ENCODE measurements at places on chromosomes 6 and 20. TPM values are rescaled to one million over a fixed set of nuclear protein-coding genes. Genes with fewer than 3 reads are reported as not detected.

DNA sequence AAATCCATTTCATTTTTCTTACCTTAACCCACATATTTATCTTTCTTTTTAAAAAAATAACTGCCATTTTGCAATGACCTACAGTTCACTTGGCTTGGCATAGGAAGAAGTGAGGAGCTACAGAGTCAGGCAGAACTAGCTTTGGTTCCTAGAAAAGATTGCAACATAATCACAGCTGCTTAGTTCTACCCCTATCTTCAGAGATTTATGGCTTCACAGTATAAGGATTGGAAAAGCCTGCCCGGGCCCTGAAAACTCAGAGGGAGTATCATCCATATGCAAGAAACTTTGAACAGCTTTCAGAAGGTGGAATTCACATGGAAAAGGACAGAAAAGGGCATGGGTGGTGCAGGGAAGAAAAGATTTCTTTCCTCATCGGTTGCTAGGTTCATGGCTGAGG, 774.3 kb upstream of the CHD6 start:
- no peak for DNase-seq

DNA sequence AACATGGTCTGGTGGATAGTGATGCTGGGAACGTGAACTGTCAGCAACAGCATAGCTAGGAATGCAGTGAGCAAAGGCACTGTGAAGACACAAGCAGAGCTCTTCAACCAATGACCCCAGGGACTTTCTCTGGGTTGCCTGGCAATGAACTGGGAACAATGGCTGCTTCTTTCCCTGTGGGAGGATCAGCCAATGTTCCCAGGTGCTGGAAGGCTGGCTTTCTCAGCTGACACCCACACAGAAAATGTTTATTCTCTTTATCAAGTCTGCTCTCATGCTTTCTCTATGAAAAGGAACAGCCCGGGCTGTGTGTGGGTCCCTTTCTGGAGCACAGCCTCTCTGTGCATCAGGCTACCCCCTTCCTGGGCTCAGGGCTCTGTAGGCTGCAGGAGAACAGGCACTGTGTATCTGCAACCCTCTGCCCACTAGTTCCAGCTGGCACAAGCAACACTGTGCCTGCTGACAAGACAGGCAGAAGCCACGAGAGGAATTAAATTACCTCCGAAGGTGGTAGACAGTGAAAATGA, 54.2 kb downstream of the HFE start:
- no peak for DNase-seq

GRCh38 chr20:58853976-58854637, 1.6 kb downstream of the GNAS start:
- no peak for DNase-seq

GRCh38 chr6:168071620-168072019, 7.4 kb downstream of the FRMD1 start:
- DNase-seq, result no peak

DNA sequence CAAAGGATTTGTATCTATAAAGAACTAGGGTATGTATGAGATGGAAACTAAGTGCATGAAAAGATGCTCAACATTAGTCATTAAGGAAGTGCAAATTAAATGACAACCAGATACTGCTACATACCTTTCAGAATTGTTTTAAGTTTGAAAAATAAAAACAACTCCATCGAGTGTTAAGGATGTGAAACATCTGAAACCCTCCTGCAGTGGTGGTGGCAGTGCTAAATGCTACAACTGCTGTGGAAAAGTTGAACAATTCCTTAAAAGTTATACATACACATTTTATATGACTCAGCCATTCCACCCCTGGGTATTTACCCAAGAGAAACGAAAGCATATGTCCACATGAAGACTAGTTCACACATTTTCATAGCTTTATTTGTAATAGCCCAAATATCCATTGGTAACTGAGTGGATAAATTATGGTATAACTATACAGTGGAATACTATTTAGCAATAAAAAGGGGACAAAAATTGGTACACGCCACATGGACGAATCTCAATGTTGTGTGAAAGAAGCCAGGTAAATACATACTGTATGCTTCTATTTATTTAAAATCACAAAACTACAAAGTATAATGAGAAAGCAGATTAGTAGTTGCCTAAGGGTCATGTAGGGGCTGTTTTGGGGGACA, 10.6 kb downstream of the ARMH2 start:
- no peak for DNase-seq

- DNase-seq, result no peak
Measured at GRCh38 chr6:11208267-11208666, 24.2 kb downstream of the NEDD9 start.

GRCh38 chr6:44117397-44118128, 9.7 kb downstream of the MRPL14 start:
- DNase-seq, result no peak

GRCh38 chr20:21557241-21558020, 43.6 kb upstream of the NKX2-2 start:
- no peak for DNase-seq

- DNase-seq, result no peak
Measured at GRCh38 chr6:121393731-121394505, 41.5 kb upstream of the GJA1 start.

DNA sequence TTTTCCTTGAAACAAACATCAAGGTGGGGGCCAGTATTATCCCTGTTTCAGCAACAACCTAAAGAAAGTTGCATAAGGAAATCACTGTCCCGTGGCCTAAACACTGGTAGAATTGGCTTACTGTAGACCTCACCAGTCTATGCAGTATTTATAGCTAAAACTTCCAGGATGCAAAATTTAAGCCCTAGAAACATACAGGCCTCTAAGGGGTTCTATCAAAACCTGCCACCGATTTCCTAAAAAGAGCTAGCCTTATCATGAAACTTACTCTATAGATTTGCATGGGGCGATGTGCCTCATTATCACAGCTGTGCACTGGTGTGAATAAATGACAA, 84.3 kb upstream of the FOXQ1 start:
- no peak for DNase-seq

DNA sequence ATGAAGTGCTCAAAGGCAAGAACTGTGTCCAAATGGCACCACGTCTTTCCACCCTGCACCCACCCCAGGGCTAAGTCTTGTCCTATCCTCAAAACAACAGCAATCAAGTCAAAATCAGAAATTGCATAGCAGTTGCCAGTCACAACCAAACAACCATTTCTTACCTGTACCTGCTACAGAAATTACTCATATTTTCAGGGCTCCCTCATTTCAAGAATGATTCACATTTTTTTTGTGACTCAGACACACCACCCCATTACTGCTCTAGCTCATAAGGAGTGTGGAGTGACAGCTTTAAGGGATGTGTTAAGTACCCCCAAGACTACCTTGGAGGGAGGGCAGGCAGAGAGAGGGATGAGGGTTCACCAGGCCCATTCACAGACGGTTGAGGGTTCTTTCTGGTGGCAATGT, 111.7 kb downstream of the TRERF1 start:
- DNase-seq, result no peak

- DNase-seq, result no peak
Measured at GRCh38 chr20:60095456-60095855, 137.2 kb downstream of the CDH26 start.

CASS4 gene
- total RNA-seq, result 0.09 TPM

- DNase-seq, result no peak
Measured at GRCh38 chr6:14619419-14619781, 501.8 kb downstream of the CD83 start.

DNA sequence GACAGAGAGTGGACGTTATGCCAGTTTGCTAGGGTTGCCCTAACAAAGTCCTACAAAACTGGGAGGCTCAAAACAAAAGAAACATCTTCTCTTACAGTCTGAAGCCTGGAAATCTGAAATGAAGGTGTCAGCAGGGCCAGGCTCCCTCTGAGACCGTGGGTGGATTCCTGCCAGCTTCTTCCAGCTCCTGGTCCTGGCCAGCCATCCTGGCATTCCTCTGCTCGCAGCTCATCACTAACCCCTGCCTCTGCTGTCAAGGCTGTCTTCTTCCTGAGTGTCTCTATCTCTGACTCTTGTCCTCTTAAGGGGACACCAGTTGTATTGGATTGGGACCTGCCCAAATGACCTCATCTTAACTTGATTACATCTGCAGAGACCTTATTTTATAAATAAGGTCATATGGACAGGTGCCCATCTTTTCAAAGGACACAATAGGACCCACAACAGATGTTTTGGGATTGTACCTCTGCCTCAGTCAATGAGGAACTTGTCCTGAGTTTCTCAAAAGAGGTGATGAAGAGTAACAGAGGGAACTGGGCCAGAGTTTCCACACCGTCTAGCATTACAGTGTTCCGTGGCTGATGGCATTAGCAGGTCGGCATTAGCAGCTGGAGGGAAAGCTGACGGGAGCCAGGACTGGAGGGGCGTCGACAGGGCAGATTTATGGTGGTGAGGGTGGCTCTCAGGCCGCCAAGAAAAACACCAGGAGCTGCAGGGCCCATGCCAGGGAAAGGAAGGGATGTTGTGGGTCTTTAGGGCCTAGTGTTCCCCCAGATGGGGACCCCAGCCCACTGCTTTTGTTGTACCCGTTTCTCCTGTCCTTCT, 157.3 kb downstream of the TBXT start:
- DNase-seq, result no peak

DNA sequence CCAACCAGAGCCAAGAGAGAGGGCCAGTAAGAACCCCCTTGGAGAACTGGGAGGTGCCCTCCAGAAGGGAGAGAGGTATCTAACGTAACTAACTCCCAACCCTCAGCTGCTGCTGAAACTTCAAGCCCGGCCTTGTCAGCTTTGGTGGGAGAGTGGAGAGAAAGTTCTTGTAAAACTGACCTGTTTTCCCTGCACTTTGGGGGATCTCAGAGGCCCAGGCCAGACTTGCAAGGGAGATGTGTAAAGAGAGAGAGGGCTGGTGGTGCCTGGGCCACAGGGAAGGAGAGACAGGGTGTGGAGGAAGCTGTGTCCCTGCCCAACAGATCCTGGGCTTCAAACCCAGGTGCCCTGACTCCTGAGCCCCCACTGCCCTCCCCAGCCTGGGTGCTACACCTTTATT, 17.3 kb upstream of the IP6K3 start:
- DNase-seq, result no peak

BPIFB3 gene
- total RNA-seq, result not detected

GRCh38 chr20:40667503-40667902, 21.5 kb downstream of the MAFB start:
- DNase-seq, result no peak

- no peak for DNase-seq
Measured at GRCh38 chr6:144129469-144129868, 20.8 kb upstream of the STX11 start.

- no peak for DNase-seq
Measured at GRCh38 chr6:52557389-52558265, 19.2 kb downstream of the TRAM2 start.

PGC gene
- total RNA-seq, result not detected

DNA sequence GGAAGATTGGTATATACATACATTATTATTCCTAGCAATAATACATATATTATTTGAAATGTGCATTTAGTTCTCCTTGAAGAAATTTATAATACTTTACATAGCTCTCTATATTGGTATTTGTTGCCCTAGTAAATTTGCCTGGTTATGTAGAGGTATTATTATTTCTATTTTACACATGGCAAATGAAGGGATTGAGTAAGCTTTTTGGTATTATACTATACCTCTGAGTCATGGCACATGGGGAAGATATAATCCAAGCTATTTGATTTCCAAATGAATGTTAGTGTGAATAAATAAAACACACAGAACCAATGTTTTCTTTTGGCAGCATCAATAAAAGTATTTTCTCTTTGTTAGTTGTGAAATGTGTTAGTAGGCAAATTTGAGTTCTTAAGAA, 409.6 kb upstream of the SLC35B3 start:
- DNase-seq, result no peak

DNA sequence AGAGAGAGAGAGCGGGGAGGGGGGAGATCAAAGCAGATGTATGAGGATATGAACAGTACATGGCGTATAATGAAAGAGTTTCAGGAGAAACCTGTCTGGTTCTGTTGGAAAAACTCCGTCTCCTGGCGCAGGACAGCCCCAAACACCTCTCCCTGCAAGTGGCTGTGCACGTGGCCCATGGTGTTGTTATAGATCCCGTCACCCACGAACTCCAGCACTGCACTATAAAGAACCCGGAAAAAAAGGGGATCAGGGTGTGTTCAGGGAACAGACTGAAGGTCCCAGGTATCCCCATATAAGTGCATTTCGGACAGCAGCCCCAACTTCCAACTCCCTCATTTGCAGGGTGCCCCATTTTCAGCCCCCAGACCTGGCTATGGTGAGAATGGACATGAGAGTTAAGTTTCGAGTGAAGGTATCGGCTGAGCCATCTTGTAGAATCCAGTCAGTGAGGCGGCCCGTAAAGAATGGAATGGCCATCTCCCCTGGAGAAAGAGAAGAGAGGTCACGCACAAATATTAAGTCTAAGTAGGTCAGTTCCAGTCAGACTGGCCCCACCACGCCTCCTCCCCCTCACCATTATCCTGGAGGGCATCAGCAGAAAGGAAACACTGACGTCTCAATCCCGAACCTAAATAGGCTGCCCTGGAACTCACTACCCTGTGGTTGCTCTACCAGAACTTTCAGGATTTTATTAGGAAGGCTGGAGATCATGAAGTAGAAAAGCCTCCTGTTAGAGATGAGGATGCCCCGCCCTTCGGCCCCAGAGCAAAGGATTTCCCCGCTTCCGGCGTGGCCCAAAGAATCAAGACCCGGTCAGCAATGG, 1.3 kb downstream of the TAP1 start:
- DNase-seq, result no peak

Data from progenitor cell of endocrine pancreas (in vitro differentiated cells).